Activated CD8-positive, alpha-beta memory T cell treated with anti-CD3 and anti-CD28 coated beads, Interleukin-2, amount 10 ng/mL, durations not matched to agents 7 days and 5 days (primary cell): ENCODE measurements at places on chromosomes 12 and 14. TPM values are rescaled to one million over a fixed set of nuclear protein-coding genes. Genes with fewer than 3 reads are reported as not detected.
A peak's percentile ranks its signal among the peaks of the same experiment; 100 is the strongest.

DNA sequence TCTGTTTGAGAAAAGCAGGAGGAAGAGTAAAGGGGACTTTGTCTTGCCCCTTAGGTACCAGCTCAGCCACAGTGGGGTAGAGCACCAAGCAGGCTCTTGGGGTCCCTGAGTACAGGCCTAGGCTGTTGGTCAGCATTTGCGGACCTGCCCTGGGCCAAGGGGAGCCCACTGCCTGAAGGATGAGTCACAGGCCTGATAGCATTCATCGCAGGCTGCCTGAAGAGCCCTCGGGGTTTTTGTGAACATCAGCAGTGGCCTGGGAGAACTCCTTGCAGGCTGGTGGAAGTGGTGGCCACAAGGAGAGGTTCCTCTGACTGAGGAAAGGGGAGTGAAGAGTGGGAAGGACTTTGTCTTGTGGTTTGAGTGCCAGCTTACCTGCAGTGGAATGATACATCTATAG, 25.0 kb upstream of the P2RX7 start:
- no peak for DNase-seq

- DNase-seq: no peak
Measured at GRCh38 chr12:39341179-39341578, 101.7 kb downstream of the KIF21A start.

DNA sequence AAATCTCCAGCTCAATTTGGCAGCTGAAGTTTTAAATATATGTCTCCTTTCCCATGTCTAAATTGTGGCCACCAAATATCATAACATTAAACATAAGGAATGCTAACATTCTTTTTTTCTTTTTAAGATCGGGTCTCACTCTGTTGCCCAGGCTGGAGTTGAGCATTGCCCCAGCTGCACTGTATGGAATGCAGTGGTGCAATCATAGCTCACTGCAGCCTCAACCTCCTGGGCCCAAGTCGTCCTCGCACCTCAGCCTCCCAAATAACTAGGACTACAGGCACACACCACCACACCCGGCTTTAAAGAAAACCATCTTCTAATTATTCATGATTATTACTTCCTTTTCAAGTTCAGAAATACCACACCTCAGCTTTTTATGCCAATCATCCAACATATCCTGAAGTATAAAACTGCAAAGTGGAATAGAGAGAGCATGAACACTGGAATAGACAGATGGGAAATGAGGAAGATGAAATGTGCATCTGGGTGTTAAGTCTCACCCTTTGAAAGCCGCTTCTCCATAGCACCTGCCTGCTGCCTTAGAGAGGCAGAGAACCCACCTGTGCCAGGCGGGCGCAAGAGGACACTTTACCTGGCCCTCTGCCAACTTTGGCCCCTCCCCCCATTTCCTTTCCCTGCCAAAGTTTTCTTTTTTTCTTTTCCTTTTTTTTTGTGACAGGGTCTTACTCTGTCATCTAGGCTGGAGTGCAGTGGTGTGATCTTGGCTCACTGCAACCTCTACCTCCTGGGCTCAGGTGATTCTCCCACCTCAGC, 2.8 kb upstream of the EML1 start:
- DNase-seq: no peak

The OAS1 gene
- 161 TPM for total RNA-seq

- no peak for DNase-seq
Measured at GRCh38 chr12:18632848-18633247, 105.0 kb downstream of the PLCZ1 start.

DNA sequence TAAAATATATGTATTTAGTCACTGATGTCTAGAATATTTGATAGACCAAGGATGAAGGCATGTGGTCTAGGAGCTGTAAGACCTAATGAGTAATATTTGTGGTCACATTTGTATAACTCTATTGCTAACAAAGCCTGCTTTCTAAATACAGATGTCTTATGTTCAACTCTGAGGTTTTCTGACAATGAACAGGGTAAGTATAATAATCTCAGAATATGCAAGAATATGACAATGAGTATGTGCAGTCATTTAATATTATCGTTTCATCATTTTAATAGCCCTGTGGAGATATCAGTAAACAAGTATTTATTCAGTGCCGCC, 389.6 kb downstream of the LRIG3 start:
- DNase-seq: no peak

DNA sequence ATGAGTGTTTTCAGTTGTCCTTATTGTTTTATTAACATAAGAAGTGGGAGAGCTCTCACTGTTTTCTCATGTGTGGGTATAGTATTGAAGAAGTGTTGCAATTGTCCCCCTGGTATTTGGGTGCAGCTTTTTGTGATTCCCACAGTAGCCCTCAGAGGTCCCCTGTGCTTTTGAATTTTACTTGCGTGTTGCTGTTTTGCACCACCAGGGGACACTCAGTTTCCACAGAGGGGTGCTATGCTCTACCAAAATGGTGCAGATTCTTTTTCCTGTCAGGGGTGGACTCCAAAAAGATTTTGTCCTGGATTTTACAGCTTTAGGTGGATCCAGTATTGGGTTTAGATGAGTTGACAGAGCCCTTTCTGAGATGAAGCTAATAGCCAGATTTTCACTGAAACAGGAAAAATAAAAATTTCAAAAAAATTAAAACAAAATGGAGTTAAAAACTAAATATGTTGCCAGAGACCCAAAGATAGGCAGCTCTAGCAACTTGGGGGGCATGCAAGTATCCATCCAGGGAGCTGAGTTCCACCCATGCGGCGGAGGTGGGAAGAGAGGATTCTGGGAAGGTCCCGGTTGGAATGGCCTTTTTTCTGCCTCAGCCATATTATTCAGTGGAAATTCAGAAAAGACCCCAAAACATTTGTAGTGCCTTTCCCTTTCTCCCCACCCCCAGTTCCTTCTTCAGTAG, 50.2 kb downstream of the TTLL5 start:
- DNase-seq: peak; percentile 51

DNA sequence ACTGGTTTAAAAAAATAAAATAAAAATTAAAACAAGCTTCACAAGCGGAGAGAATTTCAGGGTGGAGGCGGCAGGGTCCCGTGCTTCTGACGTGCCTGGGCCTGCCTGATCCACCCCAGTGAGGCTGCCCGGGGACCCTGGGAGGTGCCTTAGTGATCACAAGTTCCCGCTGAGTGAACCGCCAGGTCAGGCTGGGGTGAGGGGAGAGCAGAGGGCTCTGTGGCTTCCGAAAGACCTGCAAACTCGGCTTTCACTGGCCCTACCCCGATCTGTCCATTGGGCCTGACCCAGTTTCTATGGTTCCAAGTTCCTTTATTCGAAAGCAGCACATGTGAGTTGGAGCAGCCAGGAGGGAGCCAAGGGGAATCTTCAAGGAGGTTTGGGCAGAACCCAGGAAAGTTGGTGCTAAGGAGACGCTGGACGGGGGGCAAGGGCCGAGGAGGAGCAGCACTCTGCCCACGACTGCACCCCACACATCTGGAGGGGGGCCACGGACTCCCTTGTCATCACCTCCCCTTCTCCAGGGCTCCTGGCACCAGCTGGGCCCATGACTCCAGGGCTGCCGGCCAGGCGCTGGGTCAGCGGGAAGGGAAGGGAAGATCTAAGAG, 12.9 kb downstream of the MMP14 start:
- no peak for DNase-seq

DNA sequence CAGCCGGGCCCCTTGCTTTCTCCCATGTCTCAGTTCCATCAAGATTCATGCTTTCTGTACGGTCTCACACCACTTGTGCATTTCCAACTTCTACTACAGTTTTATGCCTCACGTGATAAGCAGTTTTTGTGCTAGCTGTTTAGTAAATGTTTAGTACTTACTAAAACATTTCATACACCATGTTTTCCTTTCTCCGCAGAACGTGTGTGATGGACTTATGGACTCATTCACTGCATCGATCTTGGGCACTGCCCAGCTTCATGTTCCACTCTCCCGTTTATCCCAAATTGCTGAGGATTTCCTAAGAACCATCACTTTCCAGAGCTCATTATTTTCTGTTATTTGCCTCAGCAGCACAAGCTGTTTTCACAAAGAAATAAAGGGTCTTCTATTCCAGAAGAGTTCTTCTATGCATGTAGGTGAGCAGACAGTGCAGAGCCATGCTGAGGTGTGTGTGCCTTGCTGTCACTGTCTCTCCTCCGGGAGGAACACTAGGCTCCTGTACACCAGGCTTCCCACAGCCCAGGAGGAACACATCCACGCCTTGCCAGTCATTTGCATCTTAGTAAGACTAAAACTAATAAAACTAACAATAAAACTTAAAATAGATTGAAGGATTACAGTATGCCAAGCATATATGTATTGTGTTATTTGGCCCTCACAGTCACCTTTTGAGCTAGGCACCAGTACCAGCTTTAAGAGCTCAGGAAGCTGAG, 90.3 kb upstream of the EEA1 start:
- no peak for DNase-seq

The LBHD2 gene
- total RNA-seq: not detected

GRCh38 chr12:50088577-50089335, 3.6 kb downstream of the SMARCD1 start:
- DNase-seq: peak; percentile 80

The C14orf39 gene
- not detected for total RNA-seq

The GPR33 gene
- total RNA-seq: not detected

The OTX2 gene
- not detected for total RNA-seq

- DNase-seq: no peak
Measured at GRCh38 chr12:122891661-122892525, 4.0 kb downstream of the VPS37B start.

GRCh38 chr14:58430156-58430555, 2.6 kb downstream of the KIAA0586 start:
- DNase-seq: no peak

The MSRB3 gene
- not detected for total RNA-seq

The ITFG2 gene
- 28.8 TPM for total RNA-seq

The SIX4 gene
- 3.9 TPM for total RNA-seq

DNA sequence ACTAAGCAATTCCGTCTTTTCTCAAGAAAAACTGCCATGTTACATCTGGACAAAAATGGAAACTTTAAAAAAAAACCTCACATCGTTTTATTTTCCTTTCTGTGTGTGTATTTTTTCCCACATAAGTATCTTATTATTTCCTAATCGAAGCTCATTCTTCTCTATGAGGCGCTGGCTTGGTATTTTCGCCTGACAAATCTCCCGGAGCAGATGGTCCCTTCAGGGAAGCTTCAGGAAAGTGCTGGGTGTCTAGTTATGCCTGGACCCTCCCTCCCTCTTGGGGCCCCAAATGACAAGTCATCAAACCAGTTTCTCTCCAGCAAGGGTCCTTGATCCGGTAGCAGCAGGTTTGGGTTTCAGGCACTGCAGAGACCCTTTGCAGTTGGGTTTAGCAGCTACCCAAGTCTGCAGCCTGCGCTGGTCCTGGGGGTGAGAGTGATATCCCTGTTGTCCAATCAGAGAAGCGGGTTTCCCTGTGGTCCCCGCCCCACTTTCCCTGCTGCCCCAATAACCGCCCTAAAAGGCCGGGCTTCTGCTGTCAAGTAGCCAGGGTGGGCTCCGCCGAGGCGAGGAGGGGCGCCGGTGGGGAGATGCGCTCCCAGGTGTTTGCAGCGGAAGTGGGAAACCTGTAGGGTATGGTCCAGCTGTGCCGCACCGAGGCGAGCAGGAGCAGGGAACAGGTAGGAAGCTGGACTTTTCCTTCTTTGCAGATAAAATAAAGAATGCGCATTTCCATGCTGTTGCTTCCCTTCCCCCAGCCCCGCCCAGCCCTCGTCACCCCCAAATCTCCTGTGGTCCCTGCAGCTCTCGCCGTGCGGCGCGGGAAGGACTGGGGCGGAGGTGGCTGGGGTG, at the start of gene CNTN1:
TSS of gene CNTN1 (plus strand) at position 527 of the 852 bp plus-strand sequence.
- no peak for DNase-seq

DNA sequence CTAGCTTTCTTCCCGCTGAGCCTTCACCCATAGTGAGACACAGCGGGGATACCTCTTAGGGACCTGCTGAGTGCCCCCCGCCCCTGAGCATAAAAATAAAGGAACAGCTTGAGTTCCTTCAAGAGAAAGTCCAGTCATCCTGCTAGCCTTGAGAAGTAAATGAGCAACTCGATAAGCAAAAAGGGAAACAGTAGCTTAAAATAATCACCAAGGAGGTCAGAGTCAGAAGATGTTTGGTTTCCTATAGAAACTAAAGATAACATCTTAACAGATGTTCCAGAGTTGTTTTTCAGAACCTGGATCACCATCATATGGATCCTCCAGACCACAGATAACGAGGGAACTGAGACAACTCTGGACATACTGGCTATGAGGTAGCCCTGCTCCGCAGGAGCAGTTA, 94.0 kb downstream of the BCAT1 start:
- DNase-seq: no peak

- no peak for DNase-seq
Measured at GRCh38 chr12:68854078-68854468, 46.1 kb downstream of the MDM2 start.

GRCh38 chr14:55881577-55882241, 236.5 kb upstream of the PELI2 start:
- no peak for DNase-seq

DNA sequence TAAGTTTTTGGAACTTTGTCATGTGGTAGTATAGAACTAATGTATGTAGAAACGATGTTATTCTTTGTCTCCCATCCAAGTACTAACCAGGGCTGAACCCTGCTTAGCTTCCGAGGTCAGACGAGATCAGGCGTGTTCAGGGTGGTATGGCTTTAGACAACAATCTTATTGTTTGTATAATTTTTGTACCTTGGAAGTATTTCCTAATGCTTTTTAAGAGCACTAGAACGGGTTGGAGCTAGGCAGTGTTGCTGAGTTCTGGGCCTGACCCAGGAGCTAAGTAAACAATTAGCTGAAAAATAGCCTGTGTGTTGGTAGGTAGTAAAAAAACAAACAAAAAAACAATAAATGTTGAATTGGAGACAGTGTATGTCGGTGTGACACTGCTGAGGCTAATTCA, 244.3 kb downstream of the EMP1 start:
- no peak for DNase-seq

The CDKN3 gene
- 82.6 TPM for total RNA-seq

The WNT1 gene
- total RNA-seq: 1.2 TPM

DNA sequence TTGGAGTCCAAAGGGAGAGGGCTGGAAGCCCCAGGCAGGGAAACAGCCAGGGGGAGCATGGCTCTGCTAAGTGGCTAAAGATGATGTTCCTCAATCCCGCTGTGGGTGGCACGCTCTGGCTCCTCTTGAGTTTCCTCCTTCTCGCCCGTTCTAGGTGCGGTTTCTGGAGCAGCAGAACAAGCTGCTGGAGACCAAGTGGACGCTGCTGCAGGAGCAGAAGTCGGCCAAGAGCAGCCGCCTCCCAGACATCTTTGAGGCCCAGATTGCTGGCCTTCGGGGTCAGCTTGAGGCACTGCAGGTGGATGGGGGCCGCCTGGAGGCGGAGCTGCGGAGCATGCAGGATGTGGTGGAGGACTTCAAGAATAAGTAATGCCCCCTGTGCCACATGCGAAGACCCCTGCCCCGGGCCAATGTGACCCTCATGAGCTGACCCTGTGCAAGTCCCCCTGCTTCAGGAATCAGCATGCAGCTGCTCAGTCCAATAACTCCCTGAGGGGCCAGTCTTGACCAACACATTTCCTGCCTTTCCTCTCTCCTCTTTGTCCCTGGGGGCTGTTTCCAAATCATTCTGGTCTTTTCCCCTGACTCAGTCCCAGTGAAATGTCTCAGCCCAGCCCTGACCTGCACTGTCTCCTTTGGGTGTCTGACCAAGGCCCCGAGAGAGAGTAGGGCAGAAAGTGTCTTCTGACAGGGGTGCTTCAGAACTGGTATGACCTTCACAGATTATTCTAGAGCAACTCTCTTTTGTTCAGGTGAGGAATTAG, 2.1 kb downstream of the KRT7 start:
- no peak for DNase-seq

The PPFIA2 gene
- total RNA-seq: not detected

The AQP2 gene
- total RNA-seq: not detected

- no peak for DNase-seq
Measured at GRCh38 chr12:64900540-64900939, 76.1 kb downstream of the TBC1D30 start.

- no peak for DNase-seq
Measured at GRCh38 chr14:49982501-49982951, 89.6 kb downstream of the ARF6 start.
